ENCODE measurements at places on chromosomes 4 and X.

GRCh38 chr4:54908763-54909162 is 216.6 kb downstream of the KDR start:
- DNase-seq: no peak

- no peak for DNase-seq
Observed at GRCh38 chrX:41471786-41472185, 24.6 kb downstream of the NYX start.

GRCh38 chr4:128517739-128518510 is 230.3 kb upstream of the PGRMC2 start:
- peak; percentile 13 for DNase-seq

- DNase-seq: no peak
Observed at GRCh38 chr4:185945252-185945651, 123.7 kb upstream of the TLR3 start.

DNA sequence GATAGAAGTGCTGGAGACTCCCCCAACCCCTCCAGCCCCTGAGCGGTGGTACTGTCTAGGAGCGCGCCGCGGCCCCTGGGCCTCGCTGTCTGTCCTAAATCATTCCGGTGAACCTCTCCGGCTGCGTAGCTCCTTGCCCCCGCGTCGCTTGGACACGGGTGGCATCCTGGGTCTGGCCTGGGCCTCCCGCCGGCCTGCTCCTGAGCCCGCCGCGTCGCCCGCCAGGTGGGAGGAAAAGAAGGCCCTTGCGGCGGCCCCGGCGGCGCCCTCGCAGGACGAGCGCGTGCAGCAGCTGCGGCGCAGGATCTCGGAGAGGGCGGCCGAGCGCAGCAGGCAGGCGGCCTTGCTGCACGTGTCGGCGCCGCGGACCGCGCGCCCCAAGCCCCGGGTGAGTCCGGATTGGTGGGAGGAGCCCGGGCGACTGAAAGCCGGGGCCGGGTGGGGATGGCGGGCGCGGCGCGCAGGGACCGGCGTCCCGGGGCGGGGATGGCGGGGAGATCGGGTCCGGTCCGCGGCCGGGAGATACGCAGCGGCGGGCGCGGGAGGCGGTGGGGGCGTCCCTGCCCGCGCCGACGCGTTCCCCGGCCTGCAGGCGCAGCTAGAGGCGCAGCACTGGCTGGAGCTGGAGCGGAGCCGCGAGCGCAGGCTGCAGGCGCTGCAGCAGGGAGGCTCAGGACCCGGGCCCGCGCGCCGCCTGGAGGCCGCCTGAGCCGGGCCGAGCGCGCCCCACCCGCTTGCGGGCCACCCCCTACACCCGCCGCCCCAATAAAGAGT is 6.5 kb upstream of the RNF4 start:
- DNase-seq: peak; percentile 93

GRCh38 chr4:20333141-20333715 is 81.5 kb downstream of the SLIT2 start:
- no peak for DNase-seq

DNA sequence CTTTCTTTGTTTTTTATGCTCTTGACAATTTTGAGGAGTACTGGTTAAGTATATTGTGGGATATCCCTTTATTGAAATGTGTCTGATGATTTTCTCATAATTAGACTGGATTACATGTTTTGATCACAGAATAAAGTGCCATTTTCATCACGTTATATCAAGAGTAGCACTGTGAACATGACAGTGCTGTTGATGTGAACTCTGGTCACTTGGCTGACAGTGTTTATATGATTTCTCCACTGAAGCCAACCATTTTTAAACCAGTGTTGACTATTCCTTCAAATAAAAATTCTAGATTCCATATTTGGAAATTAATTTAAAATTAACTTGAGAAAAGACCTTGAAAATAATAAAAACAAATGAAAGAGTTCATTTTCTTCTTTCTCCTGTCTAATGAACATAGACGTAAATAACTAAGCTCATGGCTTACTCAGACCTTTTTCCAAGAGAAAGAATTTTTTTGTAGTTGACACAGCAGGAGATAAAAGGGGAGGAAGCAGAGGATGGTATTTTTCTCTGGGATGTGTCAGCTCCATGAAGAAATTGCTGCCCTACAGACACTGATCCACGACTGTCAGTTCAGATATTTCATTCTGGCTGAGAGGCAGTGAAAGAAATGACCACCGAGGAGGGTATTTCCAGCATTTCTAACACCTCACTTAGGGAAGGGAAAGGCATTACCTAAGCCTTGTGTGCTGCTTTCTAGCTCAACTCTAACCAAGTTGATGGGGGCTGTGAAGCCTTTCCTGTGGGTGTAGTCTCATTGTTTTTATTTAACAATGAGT is 150.9 kb upstream of the ANK2 start:
- DNase-seq: peak; percentile 34

DNA sequence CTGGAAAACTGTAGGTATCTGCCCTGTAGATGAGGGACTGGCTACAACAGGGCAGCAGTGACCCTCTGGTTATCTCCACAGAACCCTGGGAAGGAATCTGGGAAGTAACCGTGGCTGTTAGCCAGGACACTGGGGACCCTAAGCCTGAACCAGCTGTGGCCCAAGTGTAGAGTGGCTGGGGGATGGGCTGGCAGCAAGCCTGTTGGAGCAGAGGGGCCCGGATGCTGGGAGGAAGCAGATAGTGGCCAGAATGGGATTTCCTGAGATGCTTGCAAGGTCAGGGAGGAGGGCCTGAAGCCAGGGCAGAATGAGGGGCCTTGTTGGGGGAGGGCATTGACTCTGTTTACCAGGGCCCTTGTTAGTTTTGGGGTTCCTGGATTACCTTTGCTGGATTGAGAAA is 161.0 kb upstream of the EOLA2 start:
- no peak for DNase-seq

- no peak for DNase-seq
Observed at GRCh38 chr4:81335122-81335912, 120.3 kb upstream of the PRKG2 start.

- DNase-seq: peak; percentile 24
Observed at GRCh38 chr4:109560687-109561461, 828 bp downstream of the MCUB start.

GRCh38 chr4:182238355-182238931 is 4.8 kb upstream of the TENM3 start:
- peak; percentile 59 for DNase-seq

DNA sequence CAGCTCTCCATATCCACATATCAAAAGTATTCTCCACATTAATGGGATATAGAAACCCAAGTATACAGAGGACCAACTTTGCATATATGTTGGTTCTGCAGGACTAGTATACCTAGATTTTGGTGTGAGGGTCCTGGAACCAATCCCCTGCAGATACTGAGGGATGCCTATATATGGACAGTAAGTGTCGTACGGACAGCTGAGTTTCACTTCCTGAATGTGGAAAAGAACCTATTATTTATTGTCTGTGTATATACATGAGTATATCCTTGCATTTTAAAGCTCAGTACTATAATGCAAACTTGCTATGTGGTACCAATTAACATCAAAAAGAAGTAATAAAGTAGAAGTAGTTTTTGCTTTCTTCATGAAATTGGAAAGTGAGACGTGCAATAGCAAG is 101.9 kb downstream of the FBXW7 start:
- no peak for DNase-seq

DNA sequence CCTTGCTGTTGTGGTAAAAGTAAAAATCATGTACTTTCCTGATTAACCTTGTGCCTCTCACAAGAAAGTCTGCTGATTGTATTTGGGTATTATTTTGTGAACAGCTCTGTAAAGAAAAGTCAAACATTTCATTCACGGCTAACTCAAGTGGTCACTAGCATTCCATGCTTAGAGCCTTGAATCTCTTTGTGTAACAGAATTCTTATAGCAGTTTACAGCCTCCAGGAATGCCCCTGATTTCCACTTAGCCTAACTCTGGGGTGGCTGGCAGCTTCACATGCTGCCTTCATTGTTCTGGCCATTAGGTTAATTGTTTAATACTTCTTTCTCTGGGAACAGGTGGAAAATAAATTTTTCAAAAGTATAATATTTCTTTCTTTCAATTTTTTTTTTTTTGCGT is 226.7 kb downstream of the RBMX2 start:
- DNase-seq: peak; percentile 25

DNA sequence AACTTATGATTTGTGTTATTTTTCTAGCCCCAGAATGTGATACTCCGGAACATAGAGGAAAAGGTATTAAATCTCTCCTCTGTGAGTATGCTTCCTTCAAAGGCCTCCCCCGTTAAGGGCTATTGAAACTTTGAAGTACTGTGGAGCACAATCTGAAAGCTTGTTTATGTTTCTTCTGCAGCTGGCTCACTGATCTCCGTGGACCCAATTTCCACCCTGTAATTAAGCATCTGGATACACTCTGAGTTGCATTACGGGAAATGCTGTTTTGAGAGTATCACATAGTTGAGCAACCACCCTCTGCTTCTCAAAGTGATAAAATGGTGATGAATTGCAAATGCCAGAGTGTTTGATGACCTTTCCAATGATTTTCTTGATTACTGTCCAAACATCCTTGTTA is 296.8 kb upstream of the PABPC5 start:
- DNase-seq: no peak

- DNase-seq: no peak
Observed at GRCh38 chrX:1380672-1381233, 11.2 kb downstream of the SLC25A6 start.

- no peak for DNase-seq
Observed at GRCh38 chr4:88419874-88420273, 37.0 kb upstream of the HERC5 start.

- DNase-seq: no peak
Observed at GRCh38 chr4:101306225-101306624, 41.1 kb downstream of the PPP3CA start.

GRCh38 chr4:170247596-170247995 is 157.8 kb upstream of the AADAT start:
- DNase-seq: no peak

All from neural progenitor cell (in vitro differentiated cells).